ENCODE measurements at places on chromosomes 5 and 9. TPM values are rescaled to one million over a fixed set of nuclear protein-coding genes. Genes with fewer than 3 reads are reported as not detected.
A peak's percentile ranks its signal among the peaks of the same experiment; 100 is the strongest.

DNA sequence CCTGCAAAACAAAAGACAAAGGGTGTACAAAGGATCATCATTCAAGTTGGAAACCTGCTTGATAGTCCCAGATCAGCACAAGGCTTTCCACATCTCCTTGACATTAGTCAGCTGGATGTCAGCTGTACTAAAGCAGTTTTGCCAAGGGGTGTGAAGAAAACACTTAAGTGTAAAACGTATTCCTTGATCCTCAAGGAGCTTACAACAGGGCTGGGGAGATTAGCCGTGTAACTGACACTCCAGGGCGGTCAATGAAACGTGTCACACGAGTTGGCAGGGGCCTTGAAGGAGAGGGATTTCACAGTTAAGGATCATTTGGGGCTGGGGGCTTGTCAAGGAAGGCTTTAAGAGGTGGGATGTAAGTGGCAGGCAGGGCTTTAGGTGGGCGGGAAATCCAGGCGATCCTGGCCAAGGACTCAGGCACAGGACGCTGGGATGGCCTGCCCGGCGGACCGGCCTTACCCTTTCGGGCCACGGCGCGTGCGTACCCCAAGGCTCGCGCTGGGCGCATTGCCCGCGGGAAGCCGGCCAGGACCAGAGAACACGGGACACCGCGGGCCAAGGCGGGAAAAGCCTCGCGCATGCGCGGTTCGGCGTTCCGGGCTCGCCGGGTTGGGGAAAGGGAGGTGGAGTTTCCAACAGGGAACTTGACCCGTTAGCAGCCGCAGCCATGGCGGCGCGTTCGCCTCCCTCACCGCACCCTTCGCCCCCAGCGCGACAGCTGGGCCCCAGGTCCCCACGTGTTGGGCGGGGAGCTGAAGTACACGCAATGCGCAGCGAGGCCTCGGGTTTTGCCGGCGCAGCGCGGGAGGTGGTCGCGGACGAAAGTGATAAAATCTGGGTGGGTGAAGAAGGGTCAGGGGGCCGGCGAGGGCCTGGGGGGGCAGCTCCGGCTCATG, at the start of gene CNTLN:
TSS of gene CNTLN (plus strand) at position 645 of the 899 bp plus-strand sequence. CDS start at position 671, 26 bp downstream.
- DNase-seq: peak; percentile 93

- DNase-seq: peak; percentile 39
Measured at GRCh38 chr5:33316773-33317172, 124.0 kb upstream of the TARS1 start.

DNA sequence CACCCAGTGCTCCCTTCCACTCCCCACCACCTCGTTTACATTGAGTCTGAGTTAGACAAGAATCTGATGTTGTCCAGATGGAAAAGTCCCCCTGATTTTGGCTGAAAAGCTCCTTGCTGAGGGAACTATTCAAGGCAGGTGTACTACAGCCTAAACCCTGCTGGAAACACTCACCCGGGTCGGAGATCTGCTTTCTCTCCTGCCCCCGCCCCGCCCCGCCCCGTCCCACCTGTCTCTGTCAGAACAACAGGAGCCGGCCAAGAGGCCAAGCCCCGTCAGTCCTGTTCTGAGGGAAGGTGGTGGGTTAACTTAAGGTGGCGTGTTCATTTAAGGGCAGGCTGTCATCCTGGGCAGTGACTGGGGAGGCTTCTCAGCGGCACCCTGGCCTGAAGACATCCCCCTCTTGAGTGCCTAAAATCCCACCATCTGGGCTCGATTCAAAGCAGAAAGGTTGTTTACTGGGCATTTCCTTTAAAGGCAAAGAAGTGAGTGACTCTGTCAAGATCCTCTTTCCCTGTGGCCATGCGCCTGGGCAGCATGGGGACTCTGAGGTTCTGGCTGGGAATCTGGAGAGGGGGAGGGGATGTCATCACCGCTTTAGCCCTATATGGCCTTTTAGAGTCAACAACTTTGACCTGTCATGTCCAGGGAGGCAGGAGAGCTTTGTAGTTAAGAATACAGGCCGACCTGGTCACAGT, 71.1 kb upstream of the NEURL1B start:
- no peak for DNase-seq

DNA sequence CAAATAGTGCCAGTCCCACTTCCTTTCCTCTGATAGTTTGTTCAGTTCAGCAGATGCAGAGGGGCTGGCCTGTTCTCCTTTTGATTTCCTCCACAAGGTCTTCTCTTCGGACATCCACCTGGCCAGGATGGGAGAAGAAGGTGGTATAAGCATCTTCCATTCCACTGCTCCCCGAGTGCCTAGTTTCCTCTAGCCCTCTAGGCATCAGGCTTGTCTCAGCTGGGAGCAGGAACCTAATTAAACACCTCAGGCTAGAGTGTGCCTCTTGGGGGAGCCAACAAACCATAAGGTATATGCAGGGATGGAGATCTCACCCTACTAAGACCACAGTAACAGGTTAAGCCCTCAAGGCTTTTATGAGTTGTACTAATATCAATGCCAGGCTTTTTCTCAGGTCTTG, 835 bp upstream of the DND1 start:
- no peak for DNase-seq

DNA sequence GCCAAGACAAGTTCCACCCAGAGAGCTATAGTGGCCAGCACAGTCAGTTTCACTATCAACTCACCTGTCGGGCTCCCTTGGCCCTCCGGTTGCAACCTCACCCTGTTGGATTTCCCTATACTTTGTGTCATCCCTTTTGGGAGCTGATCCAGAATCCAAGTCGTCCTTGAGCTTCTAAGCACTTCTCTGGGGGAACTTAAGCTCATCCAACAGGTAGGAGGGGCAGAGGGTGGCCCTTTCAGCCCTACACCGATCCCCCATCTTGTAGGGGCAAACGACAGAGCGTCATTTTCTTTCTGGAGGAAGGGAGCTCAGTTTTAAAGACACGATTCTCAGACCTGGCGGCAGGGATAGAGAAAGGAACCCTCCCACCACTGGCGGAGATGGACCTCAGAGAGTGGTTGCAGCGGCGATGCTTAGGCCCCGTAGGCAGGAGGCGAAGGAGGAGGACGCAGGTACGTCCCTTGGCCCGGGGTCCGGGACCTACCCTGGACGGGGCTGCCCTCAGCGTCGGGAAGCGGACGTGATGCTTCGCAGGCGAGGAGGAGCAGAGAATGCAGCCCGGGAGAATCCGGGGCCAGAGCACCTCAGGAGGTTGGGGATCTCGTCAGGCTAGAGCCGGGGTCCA, 519 bp downstream of the ZER1 start:
- DNase-seq: peak; percentile 12

DNA sequence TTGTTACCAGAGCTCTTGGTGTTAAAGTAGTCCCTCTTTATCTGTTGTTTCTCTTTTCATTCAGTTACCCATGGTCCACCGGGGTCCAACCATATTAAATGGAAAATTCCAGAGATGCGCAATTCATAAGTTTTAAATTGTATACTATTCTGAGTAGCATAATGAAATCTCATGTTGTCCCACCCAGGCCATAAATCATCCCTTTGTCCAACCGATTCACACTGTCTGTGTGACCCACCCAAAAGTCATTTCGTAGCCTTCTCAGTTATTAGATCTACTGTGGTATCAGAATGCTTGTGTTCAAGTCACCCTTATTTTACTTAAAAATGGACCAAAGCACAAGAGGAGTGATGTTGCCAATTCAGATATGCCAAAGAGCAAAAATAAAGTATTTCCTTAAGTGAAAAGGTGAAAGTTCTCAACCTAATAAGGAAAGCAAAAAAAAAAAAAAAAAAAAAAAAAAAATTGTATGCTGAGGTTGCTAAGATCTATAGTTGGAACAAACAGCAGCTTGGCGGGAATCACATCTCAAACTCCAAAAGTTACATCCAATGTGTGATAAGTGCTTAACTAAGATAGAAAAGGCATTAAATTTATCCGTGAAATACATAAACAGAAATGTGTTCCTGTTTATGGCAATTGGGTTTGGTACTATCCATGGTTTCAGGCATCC, 106.8 kb upstream of the GPBP1 start:
- no peak for DNase-seq

DNA sequence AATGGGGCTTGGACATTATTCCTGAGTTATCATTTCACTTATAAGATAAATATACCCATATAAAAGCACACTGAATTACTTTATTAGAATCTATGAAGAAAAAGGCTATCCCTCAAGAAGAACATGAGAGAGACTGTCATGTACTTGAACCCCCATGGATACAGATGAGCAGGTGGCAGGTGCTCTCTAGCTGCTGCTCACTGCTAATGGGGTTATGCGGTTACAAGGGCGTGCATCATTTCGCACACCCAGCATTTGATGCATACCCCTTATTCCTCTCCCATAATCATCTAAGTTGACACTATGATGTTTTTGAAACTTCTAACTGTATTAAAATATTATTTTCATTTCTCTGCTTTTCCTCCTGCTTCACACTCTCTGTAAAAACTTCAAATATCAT, 16.4 kb downstream of the ITK start:
- no peak for DNase-seq

DNA sequence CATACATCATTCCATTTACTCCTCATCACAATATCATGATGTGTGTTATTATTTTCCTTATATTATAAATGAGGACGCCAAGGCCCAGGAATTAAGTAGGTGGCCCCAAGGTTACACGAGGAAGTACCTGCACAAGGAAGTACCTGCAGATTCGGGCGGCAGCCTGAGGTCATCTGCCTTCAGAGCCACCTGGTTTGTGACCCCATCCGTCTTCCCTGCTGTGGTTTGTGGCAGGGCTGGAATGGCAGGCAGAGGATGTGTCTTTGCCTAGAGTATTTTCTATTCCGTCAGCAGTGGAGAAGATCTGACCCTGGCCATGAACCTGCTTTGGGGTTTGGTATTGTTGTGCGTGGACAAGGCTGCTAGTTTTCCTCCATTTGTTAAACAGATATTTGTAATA, 59.7 kb downstream of the PDZD2 start:
- no peak for DNase-seq

DNA sequence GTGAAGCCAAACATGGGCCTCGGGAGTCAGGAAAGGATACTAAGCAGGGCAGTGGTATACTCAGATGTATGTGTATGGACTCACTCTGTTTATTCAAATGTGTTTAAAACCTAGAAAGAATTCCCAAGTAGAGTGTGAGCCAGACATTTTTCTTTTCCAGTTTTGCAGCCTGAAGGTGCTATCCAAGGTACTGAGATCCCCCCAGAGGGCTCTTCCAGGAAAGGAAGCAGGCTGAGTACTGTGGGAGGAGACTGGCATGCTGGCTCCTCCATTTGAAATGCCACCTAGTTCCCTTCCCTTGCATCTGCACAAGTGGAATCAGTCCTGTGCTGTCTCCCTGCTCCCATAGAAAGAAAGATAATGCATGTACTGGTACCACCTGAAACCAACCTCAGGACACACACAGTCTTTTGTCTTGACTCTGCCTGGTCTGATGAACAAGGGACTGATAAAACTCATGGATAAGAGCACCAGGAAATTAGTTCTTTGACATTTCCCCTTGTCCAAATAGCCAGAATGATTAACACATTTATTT, 85.9 kb downstream of the HRH2 start:
- peak; percentile 2 for DNase-seq

GRCh38 chr9:137670391-137671195, 51.8 kb downstream of the EHMT1 start:
- DNase-seq: no peak

GRCh38 chr5:125160787-125161502, 414.5 kb upstream of the ZNF608 start:
- peak; percentile 43 for DNase-seq

GRCh38 chr5:135986891-135987401, 32.2 kb upstream of the LECT2 start:
- peak; percentile 59 for DNase-seq

DNA sequence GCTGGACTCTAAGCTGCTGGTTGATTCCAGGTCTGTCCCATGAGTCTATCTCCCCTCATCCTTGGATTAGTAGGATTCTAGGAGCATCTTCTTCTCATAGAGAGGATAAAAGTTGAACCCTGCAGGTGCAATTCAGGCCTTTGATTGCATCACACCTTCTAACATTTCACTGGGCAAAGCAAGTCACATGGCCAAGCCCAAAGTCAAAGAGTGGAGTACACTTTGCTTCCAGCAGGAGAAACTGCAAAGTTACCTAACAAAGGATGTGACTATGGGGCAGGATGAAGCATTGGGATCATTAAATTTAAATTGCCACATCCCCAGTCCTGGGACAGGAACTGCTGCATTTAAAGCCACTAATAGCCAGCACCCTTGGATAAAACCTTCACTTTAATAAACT, 51.0 kb upstream of the EGFLAM start:
- DNase-seq: no peak

- peak; percentile 40 for DNase-seq
Measured at GRCh38 chr9:125829743-125830142, 82.6 kb downstream of the PBX3 start.

GRCh38 chr5:157549283-157549629, 26.3 kb downstream of the ADAM19 start:
- DNase-seq: peak; percentile 86

GRCh38 chr5:177230660-177231059, 72.9 kb downstream of the RAB24 start:
- DNase-seq: no peak

DNA sequence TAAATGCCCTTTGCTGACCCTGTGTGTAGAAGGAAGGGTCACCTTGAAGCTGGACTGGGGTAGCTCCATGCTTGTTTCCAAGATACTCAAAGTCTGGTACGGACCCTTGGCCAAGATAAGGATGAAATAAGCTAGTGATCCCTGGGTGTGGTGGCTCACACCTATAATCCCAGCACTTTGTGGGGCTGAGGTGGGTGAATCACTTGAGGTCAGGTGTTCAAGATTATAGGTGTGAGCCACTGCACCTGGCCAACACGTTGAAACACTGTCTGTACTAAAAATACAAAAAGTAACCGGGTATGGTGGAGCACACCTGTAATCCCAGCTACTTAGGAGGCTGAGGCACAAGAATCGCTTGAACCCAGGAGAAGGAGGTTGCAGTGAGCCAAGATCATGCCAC, 33.3 kb downstream of the ACOT12 start:
- no peak for DNase-seq

- no peak for DNase-seq
Measured at GRCh38 chr5:180235077-180235476, 26.1 kb upstream of the RASGEF1C start.

- DNase-seq: no peak
Measured at GRCh38 chr5:34834794-34835089, 4.2 kb upstream of the TTC23L start.

- DNase-seq: no peak
Measured at GRCh38 chr9:83198371-83198770, 135.4 kb upstream of the RASEF start.

DNA sequence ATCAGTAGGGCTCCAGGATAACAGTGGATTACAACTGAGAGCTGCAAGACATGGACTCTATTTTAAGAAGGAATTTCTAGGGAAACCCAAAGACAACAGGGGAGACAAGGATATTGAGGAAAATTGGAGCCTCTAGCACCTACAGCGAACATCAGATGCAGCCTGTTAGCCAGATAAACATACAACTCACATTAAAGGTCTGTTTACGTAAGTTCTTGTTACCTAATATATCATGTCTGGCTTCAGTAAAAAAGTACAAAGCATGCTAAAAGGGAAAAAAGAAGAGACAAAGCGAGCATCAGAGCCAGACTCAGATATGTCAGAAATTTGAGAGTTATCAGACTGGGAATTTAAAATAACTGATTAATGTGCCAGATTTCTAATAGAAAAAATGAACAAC, 17.2 kb downstream of the GNPDA1 start:
- DNase-seq: no peak

Gene LCN15
- not detected for total RNA-seq

Gene SLC34A3
- total RNA-seq: not detected

Gene IFNA2
- total RNA-seq: not detected

Gene EPB41L4A
- 0.51 TPM for total RNA-seq

Gene SLC6A7
- not detected for total RNA-seq

Gene CCIN
- 1.3 TPM for total RNA-seq

Gene GALNT10
- total RNA-seq: 16.2 TPM

Gene HEMGN
- not detected for total RNA-seq

Gene TPPP
- 0.26 TPM for total RNA-seq

Gene RNF130
- 14.7 TPM for total RNA-seq

Gene PCAT7
- under 0.01 TPM for total RNA-seq
